NCI-H345 (cell line): ENCODE measurements at places on chromosomes 5 and 9.

DNA sequence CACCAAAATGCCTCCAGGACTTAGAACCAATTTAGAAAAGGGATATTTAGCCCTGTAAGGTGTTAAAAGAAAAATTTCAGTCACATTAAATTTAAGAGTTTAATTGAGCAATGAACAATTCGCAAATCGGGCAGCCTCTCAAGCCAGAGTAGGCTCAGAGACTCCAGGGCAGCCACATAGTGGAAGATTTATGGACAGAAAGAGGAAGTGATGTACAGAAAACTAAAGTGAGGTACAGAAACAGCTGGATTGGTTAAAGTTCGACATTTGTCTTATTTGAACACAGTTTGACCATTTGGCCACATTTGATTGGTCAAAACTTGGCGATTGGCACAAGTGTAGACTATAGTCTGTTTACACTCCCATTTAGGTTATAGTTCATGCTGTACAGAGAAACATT, 525.9 kb upstream of the ZNF608 start:
- no peak for DNase-seq

DNA sequence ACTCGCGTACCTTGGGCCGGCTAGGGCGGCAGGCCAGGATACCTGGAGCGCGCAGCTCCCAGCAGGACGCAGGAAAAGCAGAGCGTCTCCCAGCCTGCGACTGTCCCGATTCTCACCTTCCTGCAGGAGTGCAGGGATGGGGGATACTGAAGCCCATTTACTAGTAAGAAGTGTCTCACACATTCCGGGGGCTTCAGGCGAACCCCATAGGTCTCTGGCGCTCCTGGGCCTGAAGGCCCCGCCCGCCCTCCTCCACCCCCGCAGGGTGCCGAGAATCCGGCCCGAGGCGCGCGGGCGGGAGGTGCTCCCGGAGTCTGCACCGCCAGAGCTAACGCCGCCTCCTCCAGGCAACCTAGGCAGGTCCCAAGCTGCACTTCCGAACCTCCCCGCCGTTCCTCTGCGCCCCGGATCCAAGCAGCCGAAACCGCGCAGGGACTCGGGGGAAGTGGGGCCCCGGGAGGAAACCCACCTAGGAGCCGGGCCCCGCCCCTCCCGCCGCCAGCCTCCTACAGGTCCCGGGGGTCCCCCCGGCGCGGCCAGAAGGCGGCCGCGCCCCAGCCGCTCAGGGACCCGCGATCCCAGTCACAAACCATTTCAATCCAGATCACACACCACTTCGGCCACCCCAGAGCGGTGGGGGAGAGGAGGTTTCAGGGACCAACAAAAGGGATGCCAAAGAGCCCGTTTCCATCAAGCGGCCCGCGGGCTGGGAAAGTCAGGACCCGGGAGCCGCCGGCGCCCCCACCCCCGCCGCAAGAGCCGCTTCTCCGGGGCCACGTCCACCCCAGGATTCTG, 1.2 kb downstream of the ROR2 start:
- peak; percentile 58 for DNase-seq

- DNase-seq = no peak
These were observed 505.5 kb upstream of the WWC1 start for GRCh38 chr5:167785901-167786300.

- DNase-seq = no peak
These were observed 348.6 kb upstream of the RGMB start for GRCh38 chr5:98424681-98425450.

- DNase-seq = no peak
These were observed 73.4 kb downstream of the MARCHF3 start for GRCh38 chr5:126956991-126957390.

DNA sequence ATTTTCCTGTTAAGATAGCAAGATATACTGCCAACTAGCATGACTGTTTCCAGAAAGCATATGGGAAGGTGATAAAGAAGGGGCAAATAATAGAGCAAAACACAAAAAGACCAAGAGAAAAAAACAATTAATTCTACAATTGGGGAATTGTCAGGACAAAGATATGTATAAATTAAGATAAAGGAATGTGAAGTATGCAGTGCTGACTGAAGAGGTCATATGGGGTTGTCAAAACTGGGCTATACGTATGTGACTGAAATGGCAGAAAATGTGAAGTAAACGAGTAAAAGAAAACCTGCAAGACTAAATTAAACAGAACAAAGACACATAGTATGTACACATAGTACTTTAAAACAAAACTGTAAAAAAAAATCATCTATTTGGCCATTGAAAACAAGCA, 222.3 kb downstream of the ARL15 start:
- no peak for DNase-seq

DNA sequence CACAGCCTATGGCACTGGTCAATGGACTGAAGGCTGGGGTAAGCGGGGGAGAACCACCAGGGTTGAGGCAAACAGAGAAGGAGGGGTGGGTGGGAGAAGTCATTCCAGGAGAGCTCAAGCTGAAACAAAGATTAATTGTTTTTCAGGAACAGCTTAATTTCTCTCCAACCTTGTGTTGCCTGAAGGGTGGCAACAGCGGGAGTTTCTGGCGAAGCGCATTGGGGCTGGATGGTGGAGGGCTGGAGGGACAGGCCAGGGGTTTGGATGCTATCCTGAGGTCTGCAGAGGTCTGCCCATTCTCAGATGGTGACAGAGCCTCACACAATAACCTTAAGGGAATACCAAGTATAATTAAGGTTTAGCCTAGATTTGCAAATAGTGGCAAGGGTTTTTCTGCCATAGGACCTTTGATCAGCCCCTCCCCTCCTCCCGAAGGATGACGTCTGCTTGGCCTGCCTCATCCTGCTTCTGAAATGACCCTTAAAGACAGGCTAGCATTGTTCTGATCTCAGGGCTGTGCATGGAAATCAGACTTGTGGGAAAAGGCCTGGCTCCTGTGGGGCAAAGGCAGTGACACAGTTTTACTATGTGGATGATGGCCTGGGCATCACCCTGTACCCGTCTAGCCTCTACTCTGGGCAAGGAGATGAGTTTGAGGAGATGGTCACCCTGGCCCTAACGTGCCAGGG, 32.7 kb downstream of the PSD2 start:
- DNase-seq = no peak

GRCh38 chr9:69385581-69386033, 60.6 kb downstream of the ENTREP1 start:
- DNase-seq = peak; percentile 0
